ENCODE measurements at places on chromosomes 1 and 21. TPM values are rescaled to one million over a fixed set of nuclear protein-coding genes. Genes with fewer than 3 reads are reported as not detected.

Gene VANGL2
- total RNA-seq, result 10.8 TPM

Gene AZIN2
- 1.5 TPM for total RNA-seq

Gene OR6K3
- total RNA-seq, result not detected

Gene FBXO28
- 30.7 TPM for total RNA-seq

Gene TMPRSS2
- 35.9 TPM for total RNA-seq

Gene ELAPOR1
- 14.8 TPM for total RNA-seq

Gene OR2L3
- not detected for total RNA-seq

Data from esophagus squamous epithelium (tissue), 5 donors.